Fibroblast of mammary gland (primary cell): ENCODE measurements at places on chromosomes 7 and 10.

DNA sequence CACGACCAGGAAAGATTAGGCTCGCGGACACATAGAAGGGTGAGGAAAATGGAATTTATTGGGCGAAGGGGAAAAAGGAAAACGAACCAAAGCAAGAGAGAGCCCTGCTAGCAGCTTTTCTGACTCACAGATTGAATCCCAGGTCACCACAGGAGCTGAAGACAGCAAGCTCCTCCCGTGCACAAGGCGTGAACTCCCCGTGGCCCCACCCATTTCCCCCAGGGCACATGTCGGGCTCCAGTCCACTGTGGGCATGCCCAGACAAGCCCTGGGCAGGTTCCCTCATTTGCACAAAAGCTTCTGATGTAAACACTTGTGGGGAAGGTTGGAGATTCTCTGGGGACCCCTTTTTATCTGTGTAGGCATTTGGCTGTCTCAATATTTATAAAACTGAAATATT is 582.4 kb downstream of the SUGCT start:
- DNase-seq = peak; percentile 94

DNA sequence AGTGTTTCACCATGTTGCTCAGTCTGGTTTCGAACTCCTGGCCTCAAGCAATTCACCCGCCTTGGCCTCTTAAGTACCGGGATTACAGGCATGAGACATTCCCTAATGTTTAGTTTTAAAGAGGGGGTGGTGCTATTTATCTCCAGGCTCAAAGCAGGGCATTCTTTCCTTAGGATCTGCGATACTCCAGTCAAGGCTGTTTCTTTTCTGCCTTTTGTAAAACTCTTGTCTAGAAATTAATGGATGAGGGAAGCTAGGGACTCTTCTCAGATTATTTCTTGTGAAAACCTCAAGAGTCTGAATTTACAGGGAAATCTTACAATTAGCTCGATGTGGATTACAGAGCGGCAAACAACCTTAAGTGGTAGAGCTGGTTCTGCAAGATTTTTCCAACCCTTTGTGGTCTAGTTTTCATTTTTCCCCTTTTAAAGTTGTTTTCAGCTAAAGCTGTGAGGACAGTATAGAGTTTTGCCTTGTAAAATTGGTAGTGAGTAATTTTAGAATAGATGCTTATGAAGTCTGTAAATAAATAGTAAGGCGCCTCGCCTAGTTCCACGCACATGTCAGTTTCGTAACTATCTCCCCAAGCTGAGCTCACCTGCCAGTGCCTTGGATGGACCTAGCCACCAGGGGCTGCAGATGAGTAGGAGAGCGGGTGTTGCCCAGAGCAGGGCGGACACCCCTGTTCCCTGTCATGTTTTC is 53.1 kb downstream of the CUX1 start:
- DNase-seq = no peak

DNA sequence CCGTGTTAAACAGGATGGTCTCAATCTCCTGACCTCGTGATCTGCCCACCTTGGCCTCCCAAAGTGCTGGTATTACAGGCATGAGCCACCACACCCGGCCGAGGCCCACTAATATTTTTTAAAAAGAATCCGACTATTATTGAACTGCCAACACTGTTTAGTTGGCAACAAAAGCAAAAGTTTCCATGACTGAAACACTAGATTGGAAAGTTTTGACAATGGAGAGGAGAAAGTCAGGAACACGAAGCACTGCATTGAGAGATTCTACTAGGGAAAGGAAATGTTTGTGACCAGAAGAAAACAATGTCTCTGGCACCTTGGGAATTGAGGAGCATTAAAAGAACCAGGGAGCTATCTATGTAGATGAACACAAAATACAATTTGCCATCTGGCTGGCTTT is 13.7 kb upstream of the PPP1R9A start:
- DNase-seq = no peak

DNA sequence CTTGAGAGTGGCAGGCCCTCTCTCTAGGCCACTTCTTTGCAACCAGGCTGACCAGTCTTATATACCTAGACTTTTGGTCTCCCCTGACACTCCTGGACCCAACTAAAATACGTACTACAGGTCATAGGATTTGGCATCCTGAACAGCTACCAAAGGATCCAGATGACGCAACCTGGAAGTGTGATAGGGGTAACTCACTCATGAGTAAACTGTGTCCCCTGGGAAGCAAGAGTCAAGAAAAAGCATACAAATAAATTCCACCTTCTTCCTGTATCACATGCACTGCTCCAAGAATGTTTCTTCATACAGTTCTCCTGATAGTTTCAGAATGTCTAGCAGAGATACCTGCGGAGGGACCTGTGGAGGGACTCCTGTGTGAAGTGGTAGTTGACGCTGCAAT is 172.3 kb downstream of the MDFIC start:
- peak; percentile 96 for DNase-seq

- DNase-seq = no peak
These were observed 141.2 kb downstream of the ADAM22 start for GRCh38 chr7:88075216-88075615.

DNA sequence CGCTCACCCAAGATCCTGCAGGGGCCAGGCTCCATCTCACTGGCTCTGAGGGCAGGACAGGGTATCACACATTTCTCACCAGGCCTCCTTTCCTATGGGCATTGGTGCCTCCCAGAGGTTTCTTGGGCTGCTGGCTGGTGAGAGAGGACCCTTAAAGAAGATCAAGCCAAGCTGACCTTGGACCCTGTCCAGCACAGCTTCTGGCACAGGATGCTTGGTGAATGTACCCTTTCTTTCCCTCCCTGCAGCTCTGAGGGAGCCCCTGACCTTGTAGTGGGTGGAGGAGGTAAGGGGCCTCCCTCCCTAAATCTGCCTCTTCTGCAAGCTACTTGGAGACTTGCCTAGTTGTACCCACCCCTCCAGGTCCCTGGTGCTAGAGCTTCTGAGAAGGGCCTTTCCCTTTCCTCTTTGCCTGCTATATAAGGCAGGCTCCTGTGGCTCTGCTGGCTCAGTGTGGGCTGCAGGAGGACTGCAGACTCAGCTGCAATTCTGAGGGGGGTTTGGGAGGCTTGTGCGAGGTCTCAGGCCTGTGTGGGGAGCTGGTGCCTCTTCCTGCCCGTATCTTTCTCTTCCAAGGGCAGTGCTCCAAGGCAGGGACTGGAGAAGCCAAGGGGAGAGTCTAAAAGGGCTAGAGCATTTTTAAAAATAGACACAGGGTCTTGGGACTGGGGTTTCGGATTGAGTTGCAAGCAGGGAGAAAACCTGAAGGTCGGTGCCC is 11.7 kb upstream of the TRIM8 start:
- peak; percentile 15 for DNase-seq

DNA sequence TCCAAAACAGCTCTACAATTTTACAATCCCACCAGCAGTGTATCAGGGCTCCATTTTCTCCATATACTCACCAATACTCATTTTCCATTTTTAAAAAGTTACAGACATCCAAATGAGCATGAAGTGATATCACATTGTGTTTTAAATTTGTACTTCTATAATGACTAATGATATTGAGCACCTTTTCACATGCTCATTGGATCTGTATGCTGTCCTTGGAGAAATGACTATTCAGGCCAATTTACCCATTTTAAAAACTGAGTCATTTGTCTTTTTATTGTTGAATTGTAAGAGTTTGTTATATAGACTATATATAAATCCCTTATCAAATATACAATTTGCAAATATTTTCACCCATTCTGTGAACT is 162.0 kb downstream of the MAGI2 start:
- peak; percentile 44 for DNase-seq
